ENCODE measurements at places on chromosomes 16 and 17. TPM values are rescaled to one million over a fixed set of nuclear protein-coding genes. Genes with fewer than 3 reads are reported as not detected.

Gene NUBP1
- polyA plus RNA-seq = 33.3 TPM

Gene ACSM2A
- not detected for polyA plus RNA-seq

Gene HBM
- not detected for polyA plus RNA-seq

Gene CACNA1H
- 35.7 TPM for polyA plus RNA-seq

Gene KRT33B
- not detected for polyA plus RNA-seq

Gene PHOSPHO1
- polyA plus RNA-seq = not detected

Gene CFAP97D1
- 0.09 TPM for polyA plus RNA-seq

Gene METTL2A
- polyA plus RNA-seq = 25.7 TPM

Gene CLN3
- 32.2 TPM for polyA plus RNA-seq

Gene FBXO39
- not detected for polyA plus RNA-seq

Gene PTGES3L
- polyA plus RNA-seq = 5.8 TPM

Gene EPN3
- polyA plus RNA-seq = not detected

Gene CTCF
- 42.8 TPM for polyA plus RNA-seq

Gene CD2BP2
- 83.3 TPM for polyA plus RNA-seq

Gene MRTFB
- 18.6 TPM for polyA plus RNA-seq

All from neural cell (in vitro differentiated cells).